ENCODE measurements at places on chromosomes 11 and 22.

DNA sequence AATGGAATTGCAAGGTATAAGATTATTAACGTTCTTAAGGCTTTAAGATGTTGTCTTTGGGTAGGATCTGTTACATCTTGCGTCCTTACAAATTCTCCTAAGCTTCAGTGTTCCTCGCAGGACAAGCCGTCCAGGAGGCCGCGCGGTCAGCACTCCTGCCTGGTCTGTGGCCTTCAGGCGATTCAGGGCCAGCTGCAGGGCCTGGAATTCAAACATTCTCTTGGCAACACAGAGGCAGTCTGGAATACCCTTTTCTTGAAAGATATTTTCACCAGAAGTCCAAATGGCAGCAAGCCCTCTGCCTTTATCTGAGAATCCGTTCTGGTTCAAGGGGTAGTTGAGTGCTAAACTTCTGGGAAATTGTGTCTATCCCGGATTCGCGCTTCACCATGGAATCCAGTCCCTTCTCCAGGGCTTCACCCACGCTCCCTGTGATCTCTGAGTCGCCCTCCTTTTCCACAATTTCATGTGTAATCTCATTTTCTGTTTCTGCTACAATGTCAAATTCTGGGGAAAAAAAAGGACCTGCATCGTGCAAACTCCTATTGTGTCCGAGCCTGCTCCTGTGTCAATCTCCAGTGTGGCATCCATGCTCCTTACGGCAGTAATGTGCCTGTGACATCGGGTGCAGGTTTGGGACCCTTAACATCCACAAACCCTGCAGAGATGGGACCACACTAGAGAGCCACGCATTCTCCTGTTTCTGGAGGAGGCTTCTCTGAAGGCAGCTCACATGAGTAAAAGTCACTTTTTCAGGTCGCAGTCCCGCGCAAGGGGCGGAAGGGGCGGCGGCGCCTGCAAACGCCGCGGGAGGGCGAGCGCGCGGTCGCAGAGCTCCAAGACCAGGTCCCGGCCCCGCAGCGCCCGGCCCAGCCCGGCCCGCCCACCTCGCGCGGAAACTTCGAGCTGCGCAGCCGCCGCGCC, 25.4 kb upstream of the SORL1 start:
- DNase-seq: no peak

DNA sequence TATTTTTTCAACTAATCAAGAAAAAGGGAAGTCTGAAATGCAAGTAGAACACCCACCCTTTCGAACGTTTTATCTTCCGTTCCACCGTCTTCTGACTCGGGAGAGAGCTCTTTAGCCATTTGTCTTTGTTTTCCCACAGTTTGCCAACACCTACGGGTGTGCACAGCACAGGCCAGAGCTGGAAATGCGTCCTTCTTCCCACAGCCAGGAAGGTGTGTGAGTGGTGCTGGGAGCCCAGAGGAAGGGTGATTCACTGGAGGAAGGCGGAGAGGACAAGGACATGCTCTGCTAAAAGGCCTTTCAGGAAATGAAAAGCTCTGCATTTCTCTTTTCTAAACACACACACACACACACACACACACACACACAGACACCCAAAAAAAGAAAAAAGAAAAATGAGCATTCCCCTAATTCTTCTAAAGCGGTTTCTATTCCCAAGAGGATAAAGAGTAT, 18.5 kb downstream of the ENDOD1 start:
- DNase-seq: no peak

DNA sequence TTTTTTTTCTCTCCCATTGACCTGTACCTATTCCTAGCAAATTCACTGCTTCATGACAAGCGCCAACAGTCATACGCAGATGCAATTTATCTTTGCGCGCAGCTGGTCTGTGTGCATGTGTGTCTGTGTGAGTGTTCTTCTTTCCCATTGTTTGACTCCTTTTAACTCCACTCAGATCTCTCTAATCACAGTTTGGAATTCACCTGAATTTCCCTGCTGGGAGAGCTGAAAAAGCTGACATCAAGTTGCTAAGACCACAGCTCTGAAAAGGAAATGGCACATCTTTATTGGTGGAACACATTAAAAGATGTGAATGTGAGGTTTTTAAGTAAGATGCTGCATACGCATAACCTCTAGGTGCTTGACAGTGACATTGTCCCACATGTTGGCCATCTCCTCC, 187.4 kb upstream of the MTMR2 start:
- no peak for DNase-seq

DNA sequence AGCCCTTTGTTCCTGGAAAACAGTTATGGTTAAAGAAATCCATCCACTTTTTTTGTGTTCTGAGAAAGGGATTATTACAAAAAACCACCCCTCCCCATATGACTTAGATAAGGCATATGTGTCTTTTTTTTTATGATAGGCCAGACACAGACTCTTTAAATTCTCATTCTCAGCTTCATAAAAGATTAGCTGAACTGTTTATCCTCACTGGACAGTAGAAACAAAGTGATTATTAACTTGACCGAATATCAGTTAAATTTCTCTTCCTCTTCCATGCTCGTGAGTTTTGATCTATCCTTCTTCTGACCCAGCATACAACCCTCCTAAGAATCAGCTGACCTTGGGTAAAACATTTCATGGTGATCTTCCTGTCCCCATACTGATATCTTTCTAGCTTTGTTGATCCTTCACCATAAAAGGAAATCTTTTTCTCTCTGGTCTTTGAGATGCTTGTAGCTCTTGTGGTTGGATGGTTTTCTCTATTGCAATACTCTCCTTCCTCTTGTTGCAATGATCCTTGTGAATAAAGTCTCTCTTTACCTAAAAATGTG, 26.2 kb downstream of the OR2AG2 start:
- no peak for DNase-seq

GRCh38 chr22:49576241-49577141, 251.2 kb downstream of the BRD1 start:
- no peak for DNase-seq

GRCh38 chr11:122676638-122677037, 21.1 kb downstream of the UBASH3B start:
- peak; percentile 21 for DNase-seq

GRCh38 chr22:37353839-37354238, 71.5 kb downstream of the CYTH4 start:
- DNase-seq: no peak

GRCh38 chr11:111409915-111410314, 30.8 kb upstream of the POU2AF1 start:
- DNase-seq: no peak

DNA sequence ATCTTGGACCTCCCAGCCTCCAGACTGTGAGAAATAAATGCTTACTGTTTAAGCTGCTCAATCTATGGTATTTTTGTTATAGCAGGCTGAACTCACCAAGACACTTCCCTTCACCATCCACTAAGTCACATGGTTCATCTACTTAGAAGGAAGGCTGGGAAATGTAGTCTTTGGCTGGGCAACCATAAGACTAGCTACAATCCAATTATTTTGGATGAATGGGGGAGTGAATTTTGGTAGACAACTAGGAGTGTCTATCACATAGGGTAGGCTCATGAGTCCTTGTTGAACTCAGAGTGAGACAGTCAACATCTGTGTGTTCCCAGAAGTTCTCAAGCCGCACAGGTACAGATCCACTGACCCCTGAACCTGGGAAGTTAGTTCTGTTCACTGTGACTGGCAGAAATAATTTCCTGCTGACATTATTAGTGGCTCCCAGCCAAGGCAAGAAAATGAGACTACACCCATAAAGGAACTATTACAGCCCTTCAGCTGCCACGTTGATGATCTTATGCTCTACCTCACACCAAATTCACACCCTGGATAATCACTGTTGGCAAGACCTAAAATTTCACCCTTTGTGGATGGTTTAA, 3.1 kb upstream of the SLC35C1 start:
- no peak for DNase-seq

DNA sequence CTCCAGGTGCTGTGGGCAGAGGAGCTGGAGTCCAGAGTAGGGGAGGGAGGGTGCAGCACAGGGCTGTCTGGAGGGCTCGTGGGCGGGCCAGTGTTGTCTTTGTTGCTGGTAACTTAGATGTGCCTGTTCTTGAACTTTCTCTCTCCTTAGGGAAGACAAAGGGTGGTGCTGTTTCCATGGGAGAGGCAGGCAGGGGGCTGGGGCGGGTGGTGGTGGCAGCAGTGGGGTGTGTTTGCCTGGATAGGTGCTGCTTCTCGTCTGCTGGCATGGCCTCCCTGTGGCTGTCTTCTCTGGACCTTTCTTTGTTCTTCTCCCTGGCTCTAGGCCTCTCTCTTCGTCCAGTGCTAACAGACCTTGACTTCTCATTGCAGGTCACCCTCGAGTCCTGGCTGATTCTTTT, 8.5 kb downstream of the SIDT2 start:
- DNase-seq: no peak
